ENCODE measurements at places on chromosomes 6 and 20.

- no peak for DNase-seq
Observed at GRCh38 chr20:63752411-63753101, 13.0 kb downstream of the SLC2A4RG start.

- DNase-seq, result no peak
Observed at GRCh38 chr6:5622276-5623005, 361.1 kb downstream of the FARS2 start.

- DNase-seq, result no peak
Observed at GRCh38 chr6:136083540-136083939, 166.6 kb downstream of the MTFR2 start.

GRCh38 chr20:24432046-24432442 is 37.4 kb upstream of the SYNDIG1 start:
- DNase-seq, result no peak

- peak; percentile 89 for DNase-seq
Observed at GRCh38 chr20:44467289-44467883, 8.3 kb upstream of the TTPAL start.

GRCh38 chr6:5851261-5851757 is 155.4 kb downstream of the NRN1 start:
- DNase-seq, result peak; percentile 30

DNA sequence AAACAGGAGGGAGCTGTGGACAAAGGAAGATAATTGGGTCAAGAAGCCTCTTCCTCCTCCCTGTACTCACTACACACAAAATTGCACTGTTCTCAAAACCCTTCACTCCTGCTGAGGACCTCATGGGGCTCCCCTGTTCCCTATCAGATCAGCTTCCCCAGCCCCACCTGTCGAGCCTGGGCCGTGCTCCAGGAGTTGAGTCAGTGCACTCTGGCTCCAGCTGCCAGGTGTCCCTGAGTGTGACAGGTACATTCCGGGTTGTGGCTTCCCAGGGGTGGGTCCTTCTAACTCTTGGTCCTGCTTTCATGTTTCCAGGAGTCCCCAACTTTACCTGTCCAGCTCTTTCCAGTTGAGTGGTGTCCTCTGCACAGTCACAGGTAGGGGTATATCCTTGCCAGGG is 8.4 kb downstream of the RAB5IF start:
- no peak for DNase-seq

DNA sequence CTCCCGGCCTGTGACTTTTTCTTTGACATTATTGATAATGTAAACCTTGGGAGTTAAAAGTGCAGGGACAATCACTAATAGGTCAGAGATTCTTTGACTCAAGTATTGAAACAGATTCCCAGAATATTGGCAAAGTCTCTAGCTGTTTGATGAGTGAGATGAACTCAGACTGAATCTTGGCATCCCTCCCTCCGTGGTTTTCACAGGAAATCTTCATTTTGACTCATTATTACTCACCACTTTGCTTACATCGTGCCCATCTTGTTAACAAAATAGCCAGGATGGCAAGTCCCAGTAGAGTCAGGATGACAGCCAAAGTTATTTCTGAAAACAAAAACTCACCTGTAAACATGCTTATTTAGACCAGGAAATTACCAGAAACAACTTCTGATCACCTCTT is 2.0 kb downstream of the TSBP1 start:
- DNase-seq, result peak; percentile 59

- peak; percentile 54 for DNase-seq
Observed at GRCh38 chr6:101534386-101534785, 140.9 kb downstream of the GRIK2 start.

- DNase-seq, result no peak
Observed at GRCh38 chr20:14657266-14658005, 320.0 kb upstream of the FLRT3 start.

Measured in choroid plexus epithelial cell (primary cell).